ENCODE measurements at places on chromosomes 2 and 18.
A peak's percentile ranks its signal among the peaks of the same experiment; 100 is the strongest.

GRCh38 chr2:205539603-205540002 is 142.7 kb upstream of the NRP2 start:
- no peak for DNase-seq

- DNase-seq: no peak
Measured at GRCh38 chr2:166351319-166351718, 24.4 kb downstream of the SCN9A start.

DNA sequence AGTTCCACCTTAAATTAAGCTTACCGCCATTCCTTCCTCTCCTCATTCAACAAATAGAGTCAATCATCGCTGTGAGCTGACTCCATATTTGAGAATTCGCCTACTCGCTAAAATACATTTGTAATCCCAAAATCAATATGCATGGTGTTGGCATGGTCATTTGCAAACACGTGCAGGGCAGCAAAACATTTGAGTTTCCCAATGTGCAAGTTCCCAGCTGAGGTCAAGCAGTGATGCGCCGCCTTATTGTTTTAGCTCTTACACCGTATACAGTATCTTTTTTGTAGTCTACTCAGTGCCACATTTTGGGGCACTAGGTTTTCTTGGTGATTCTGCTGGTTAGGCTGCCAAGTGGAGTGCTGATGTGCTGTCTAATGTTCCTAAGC is 73.3 kb upstream of the MGAT4A start:
- DNase-seq: no peak

DNA sequence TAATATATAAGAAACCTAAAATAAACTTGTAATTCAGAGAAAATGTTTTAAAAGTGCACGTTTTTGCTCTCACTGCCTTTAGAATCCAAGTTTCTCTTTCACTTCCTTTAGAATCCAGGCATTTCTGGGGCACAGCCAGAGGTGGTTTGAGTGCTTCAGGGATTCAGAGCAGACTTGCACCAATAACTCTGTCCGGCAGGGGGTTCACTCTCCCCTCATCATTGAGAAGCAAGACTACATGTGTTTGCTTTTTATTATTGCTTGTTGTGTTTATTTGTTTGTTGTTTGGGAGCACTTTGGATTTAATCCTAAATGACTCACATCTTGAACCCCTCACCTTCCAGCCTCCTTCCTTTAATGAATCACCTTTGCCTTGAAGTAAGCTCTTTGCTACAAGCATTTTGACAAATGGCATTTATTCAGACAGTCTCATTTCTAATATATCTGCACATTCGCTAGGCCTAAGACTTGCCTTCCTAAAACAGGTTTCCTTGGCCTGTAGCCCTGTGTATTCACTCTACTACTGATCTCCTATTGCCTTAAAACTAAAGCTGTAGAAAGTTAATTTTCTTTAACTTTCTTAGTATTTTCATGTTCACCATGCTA is 233.5 kb upstream of the ATP5MC3 start:
- DNase-seq: peak; percentile 49

GRCh38 chr2:23312996-23313606 is 71.9 kb upstream of the KLHL29 start:
- DNase-seq: peak; percentile 30

DNA sequence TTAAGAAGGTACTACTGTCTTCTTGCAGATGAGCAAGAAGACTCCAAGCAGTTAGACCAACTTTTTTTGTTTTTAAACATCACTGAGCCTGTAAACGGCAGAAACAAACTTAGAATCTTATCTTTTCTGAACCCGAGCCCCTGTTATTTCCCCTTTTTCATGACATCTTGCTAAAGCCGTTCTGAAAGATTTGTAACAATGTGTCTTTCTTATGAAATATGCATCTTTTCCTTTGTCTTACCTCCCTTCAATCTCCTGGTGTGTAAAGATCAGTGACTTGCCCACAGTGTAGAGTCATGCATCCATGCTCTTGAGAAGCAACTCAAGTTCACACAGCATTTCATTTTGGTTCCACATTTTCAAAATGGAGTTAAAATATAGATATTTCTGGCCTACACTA is 288.8 kb upstream of the CELF4 start:
- no peak for DNase-seq

Measured in neuronal stem cell (in vitro differentiated cells).